ENCODE measurements at places on chromosomes 16 and 17. TPM values are rescaled to one million over a fixed set of nuclear protein-coding genes. Genes with fewer than 3 reads are reported as not detected.

GRCh38 chr17:70773258-70773657, 603.9 kb downstream of the KCNJ2 start:
- no peak overlapping the region for H3K4me3 ChIP-seq
- H3K4me1 ChIP-seq = no peaks in the 10 kb centered on the region
- DNase-seq = no peak
- H3K36me3 ChIP-seq = no peaks in the 10 kb centered on the region
- H3K27me3 ChIP-seq = no peaks in the 10 kb centered on the region
- H3K27ac ChIP-seq = no peak overlapping the region

- H3K27me3 ChIP-seq = no peaks in the 10 kb centered on the region
- H3K4me3 ChIP-seq = peak within 1 kb of the TSS; percentile 80
- DNase-seq = peak; percentile 66
- H3K27ac ChIP-seq = no peak within 1 kb of the TSS
- H3K4me1 ChIP-seq = peaks cover 2% of the 10 kb centered on the region
Observed at GRCh38 chr16:397135-397661, at the start of gene NME4. Gene NME4, plus strand, starts transcription at chr16:397199. Its CDS starts 24 bp downstream, at chr16:397223.

GRCh38 chr16:89094880-89095258, 1.2 kb downstream of the ACSF3 start:
- no peaks in the 10 kb centered on the region for H3K4me1 ChIP-seq
- peak overlapping the region; percentile 98 for H3K4me3 ChIP-seq
- no peaks in the 10 kb centered on the region for H3K27me3 ChIP-seq

DNA sequence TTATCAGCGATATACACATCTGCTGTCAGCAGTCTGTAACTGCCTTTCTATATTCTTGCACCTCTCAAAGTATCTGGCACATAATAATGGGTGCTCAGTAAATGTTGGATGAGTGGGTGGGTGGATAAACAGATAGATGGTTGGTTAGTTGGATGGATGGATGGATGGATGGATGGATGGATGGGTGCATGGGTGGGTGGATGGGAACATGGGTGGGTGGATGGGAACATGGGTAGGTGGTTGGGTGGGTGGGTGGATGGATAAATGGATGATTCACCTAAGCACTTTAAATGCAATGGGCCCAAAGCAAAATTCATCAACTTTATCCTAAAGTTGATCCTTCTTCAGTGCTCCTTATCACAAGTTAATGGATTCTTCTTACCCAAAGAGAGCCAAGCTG, 48.6 kb downstream of the HELZ start:
- H3K27ac ChIP-seq = no peak overlapping the region
- no peak overlapping the region for H3K4me3 ChIP-seq
- H3K4me1 ChIP-seq = no peaks in the 10 kb centered on the region
- H3K36me3 ChIP-seq = peaks cover 9% of the 10 kb centered on the region
- no peak for DNase-seq

DNA sequence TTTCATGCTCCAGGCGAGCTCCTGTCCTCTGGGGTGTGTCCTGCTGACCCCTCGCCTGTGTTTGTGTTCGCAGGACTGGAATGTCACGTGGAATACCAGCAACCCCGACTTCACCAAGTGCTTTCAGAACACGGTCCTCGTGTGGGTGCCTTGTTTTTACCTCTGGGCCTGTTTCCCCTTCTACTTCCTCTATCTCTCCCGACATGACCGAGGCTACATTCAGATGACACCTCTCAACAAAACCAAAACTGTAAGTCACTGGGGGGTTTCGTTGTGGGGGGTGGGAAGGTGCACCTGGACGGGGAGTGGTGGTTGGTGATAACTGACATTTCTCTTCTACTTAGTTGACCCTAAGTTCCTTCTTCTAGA, 58.3 kb downstream of the ABCC1 start:
- H3K4me1 ChIP-seq = no peaks in the 10 kb centered on the region
- no peak for DNase-seq
- no peaks in the 10 kb centered on the region for H3K27me3 ChIP-seq
- H3K27ac ChIP-seq = no peak overlapping the region
- H3K36me3 ChIP-seq = peaks cover 32% of the 10 kb centered on the region

- H3K27me3 ChIP-seq = no peaks in the 10 kb centered on the region
- H3K36me3 ChIP-seq = no peaks in the 10 kb centered on the region
- no peaks in the 10 kb centered on the region for H3K4me1 ChIP-seq
- no peak for DNase-seq
Observed at GRCh38 chr16:28543072-28543471, 4.3 kb upstream of the NUPR1 start.

DNA sequence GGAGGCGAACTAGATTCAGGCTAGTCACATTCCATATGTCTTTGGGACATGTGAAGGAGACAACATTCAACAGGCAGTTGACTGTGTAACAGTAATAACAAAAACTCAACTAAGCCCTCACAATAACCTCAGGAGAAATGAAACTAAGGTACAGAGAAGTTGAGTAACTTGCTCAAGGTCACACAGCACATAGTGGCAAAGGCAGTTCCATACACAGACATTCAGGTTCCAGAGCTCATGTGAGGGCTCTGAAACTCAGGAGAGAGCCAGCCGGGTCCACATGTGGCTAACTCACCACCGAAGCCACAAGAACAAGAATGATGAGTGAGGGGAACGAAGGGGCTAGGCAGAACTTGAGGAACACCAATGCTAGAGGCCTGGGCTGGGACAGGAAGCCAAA, 46.3 kb upstream of the CCL1 start:
- H3K4me1 ChIP-seq = peaks cover 5% of the 10 kb centered on the region
- no peaks in the 10 kb centered on the region for H3K36me3 ChIP-seq
- DNase-seq = no peak
- no peak overlapping the region for H3K4me3 ChIP-seq

- no peak overlapping the region for H3K4me3 ChIP-seq
- DNase-seq = no peak
- H3K27ac ChIP-seq = no peak overlapping the region
- H3K27me3 ChIP-seq = no peaks in the 10 kb centered on the region
- no peaks in the 10 kb centered on the region for H3K4me1 ChIP-seq
Observed at GRCh38 chr17:10429421-10430045, 7.8 kb upstream of the MYH8 start.

GRCh38 chr16:28923231-28923587, 1.8 kb downstream of the RABEP2 start:
- no peak overlapping the region for H3K27ac ChIP-seq
- no peak for DNase-seq
- peaks cover 11% of the 10 kb centered on the region for H3K36me3 ChIP-seq
- H3K27me3 ChIP-seq = no peaks in the 10 kb centered on the region
- H3K4me3 ChIP-seq = peak overlapping the region; percentile 91

GRCh38 chr17:9071016-9071415, 49.7 kb downstream of the NTN1 start:
- no peaks in the 10 kb centered on the region for H3K36me3 ChIP-seq
- no peaks in the 10 kb centered on the region for H3K4me1 ChIP-seq
- H3K27ac ChIP-seq = no peak overlapping the region
- H3K27me3 ChIP-seq = no peaks in the 10 kb centered on the region
- DNase-seq = no peak

DNA sequence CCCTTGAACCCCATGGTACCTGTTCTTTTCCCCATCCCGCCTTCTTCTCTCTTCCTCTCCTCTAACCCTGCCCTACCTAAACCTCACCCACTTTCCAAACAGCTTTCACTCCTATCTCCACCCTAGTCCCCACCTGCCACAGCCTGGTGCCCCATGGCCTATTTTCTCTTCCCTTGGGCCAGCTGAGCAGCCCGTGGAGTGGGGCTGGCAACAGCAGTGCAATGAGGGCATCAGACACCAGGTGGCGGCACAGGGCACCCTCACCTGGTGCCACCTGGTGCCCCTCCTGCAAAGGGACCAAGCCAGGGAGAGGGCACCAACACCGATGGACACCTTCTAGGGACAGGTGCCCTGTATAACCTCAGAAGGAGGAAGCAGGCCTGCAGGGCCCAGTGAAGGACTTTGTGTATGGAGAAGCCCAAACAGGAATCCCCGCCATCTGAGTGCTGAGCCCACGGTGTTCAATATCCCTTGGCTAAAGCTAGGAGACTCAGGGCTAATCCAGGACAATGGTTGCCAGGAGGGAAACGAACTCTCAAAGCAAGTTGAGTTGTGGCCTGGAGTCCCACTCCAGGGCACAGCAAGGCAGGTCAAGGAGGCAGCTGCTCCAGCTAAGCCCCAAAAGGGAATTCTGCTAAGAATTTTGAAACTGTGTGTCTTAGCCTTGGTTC, 4.0 kb upstream of the ABCC3 start:
- peaks cover 22% of the 10 kb centered on the region for H3K27me3 ChIP-seq
- no peaks in the 10 kb centered on the region for H3K36me3 ChIP-seq
- peak; percentile 79 for DNase-seq
- H3K27ac ChIP-seq = no peak overlapping the region

DNA sequence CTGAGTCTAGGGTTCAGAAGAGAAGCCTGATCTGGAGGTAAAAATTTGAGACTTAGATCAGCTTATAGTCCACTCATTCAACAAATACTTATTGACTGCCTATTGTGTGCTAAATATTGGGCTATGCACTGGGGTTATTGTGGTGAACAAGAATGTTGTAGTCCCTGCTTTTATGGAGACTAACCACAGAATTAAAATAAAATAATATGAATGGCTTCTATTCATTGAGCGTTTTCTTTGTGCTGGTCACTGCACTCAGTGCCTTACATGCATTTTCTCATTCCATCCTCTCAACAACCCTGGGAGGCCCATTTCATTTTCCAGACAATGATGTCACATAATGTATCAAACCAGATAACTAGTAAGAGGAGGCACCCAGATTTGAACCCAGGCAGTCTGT, 4.8 kb downstream of the NEK8 start:
- H3K36me3 ChIP-seq = peaks cover 9% of the 10 kb centered on the region
- no peak for DNase-seq
- no peak overlapping the region for H3K4me3 ChIP-seq
- no peaks in the 10 kb centered on the region for H3K27me3 ChIP-seq
- no peaks in the 10 kb centered on the region for H3K4me1 ChIP-seq

DNA sequence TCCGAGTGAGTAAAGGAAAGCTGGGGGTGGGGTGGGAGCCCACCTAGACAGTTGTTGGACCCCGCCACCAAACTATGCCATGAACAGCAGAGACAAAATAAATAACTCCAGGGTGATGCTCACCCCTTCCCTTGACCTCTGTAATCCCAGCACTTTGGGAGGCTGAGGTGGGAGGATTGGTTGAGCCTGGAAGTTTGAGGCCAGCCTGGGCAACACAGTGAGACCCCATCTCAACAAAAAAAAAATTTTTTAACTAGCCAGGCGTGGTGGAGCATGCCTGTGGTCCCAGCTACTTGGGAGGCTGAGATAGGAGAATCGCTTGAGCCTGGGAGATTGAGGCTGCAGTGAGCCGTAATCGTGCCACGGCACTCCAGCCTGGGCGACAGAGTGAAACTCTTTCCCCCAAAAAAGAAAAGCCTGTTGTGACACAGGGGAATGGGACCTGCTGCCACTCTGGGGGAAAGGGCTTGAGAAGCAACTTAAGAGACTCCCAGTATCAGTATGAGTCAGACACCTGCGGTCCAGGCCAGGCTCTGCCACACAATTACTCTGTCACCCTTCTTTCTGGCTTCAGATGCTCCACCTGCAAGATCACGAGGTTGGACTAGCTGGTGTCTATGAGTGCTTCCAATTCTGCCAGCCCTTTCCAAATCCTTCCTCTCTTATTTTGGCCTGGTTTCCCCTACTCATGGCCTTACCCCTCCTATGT, 5.0 kb downstream of the SGCA start:
- H3K36me3 ChIP-seq = no peaks in the 10 kb centered on the region
- no peaks in the 10 kb centered on the region for H3K27me3 ChIP-seq
- H3K27ac ChIP-seq = no peak overlapping the region
- no peak for DNase-seq
- H3K4me3 ChIP-seq = no peak overlapping the region

GRCh38 chr17:82241926-82242697, 13.3 kb downstream of the SLC16A3 start:
- no peaks in the 10 kb centered on the region for H3K27me3 ChIP-seq
- peak; percentile 33 for DNase-seq
- no peak overlapping the region for H3K4me3 ChIP-seq
- H3K4me1 ChIP-seq = no peaks in the 10 kb centered on the region
- no peak overlapping the region for H3K27ac ChIP-seq

GRCh38 chr17:74925242-74925641, 1.2 kb downstream of the OTOP2 start:
- H3K27ac ChIP-seq = no peak overlapping the region
- no peaks in the 10 kb centered on the region for H3K4me1 ChIP-seq
- H3K4me3 ChIP-seq = no peak overlapping the region
- peaks cover 43% of the 10 kb centered on the region for H3K27me3 ChIP-seq

GRCh38 chr17:58447039-58447975, 30.0 kb upstream of the RNF43 start:
- peaks cover 5% of the 10 kb centered on the region for H3K36me3 ChIP-seq
- no peak overlapping the region for H3K4me3 ChIP-seq
- H3K4me1 ChIP-seq = peaks cover 8% of the 10 kb centered on the region
- no peak overlapping the region for H3K27ac ChIP-seq
- no peaks in the 10 kb centered on the region for H3K27me3 ChIP-seq

GRCh38 chr16:50711862-50712559, 18.6 kb downstream of the NOD2 start:
- DNase-seq = no peak
- no peaks in the 10 kb centered on the region for H3K27me3 ChIP-seq
- H3K27ac ChIP-seq = no peak overlapping the region
- H3K36me3 ChIP-seq = no peaks in the 10 kb centered on the region
- H3K4me3 ChIP-seq = no peak overlapping the region
- no peaks in the 10 kb centered on the region for H3K4me1 ChIP-seq

DNA sequence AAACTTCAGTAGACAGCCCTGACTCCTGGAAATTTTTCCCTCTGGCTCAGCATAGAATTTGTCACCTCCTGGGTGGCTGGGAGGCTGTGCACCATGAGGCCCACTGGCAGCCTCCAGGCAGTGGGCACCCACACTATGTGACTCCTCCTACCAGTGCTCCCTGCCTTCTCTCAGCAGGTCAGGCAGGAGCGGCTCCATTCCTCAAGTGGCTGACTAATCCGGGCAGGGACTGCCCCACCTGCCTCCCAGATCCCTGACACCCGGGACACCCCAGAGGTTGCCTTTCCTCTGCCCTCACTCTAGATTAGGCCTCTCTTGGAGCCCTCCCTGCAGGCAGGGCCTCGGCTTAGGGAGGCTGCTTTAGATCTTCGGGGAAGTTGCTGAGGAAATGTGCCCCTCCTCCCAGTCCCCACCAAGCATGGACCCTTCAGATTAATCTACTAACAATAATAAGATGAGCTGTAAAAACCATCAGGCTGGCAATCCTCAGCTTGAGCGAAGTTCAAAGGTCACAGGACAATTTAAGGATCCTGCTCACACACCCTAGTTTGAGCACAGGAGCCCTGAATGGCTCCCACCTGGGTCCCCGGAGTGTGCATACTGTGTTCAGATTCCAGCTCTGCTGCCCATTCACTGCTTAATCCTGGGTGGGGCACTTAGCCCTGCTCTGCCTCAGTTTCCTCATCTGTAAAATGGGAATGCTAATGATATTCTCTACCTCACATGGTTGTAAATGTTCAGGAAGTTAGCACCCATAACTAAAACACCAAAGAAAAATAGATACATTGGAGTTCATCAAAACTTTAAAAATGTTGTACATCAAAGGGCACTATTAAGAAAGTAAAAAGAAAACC, 10.0 kb upstream of the MYCBPAP start:
- DNase-seq = no peak
- no peak overlapping the region for H3K27ac ChIP-seq
- H3K4me3 ChIP-seq = no peak overlapping the region
- no peaks in the 10 kb centered on the region for H3K4me1 ChIP-seq

- no peak overlapping the region for H3K4me3 ChIP-seq
- no peak for DNase-seq
- H3K4me1 ChIP-seq = peaks cover 4% of the 10 kb centered on the region
- no peak overlapping the region for H3K27ac ChIP-seq
Observed at GRCh38 chr17:44915862-44916780, 821 bp upstream of the GFAP start.

Gene CDH1
- 237 TPM for total RNA-seq

Gene CNTD1
- not detected for total RNA-seq

Gene RNF112
- 0.81 TPM for total RNA-seq

Gene CLEC18B
- total RNA-seq = 0.37 TPM

Gene ABCC1
- 51.7 TPM for total RNA-seq

Gene HLF
- total RNA-seq = 0.44 TPM

Gene C16orf46
- total RNA-seq = 2.0 TPM

Gene STX1B
- 11.0 TPM for total RNA-seq
